ENCODE measurements at places on chromosomes 5 and 9.

GRCh38 chr5:151935135-151935695, 10.6 kb upstream of the GLRA1 start:
- DNase-seq = no peak

- no peak for DNase-seq
Observed at GRCh38 chr5:5467737-5468136, 45.3 kb downstream of the ICE1 start.

GRCh38 chr9:136791516-136792276, 552 bp downstream of the TMEM141 start:
- peak; percentile 79 for DNase-seq

DNA sequence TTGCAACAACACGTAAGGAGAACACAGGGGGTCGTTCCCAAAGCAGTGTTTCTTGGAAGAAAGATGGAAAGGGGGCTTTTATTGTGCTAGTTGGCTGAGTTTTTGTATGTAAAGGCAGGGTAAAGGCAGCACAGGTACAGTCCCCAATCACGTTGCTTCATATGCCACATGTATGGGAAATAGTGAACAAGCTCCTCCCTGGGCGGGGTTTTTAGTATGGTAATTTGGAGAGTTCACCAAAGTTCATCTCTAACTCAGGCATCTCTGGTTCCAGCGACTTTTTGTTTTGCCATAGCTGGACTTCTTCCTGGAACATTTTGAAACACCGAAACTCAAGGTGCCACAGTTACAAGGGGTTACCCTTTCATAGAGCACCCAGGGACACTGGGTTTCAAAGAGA, 133.9 kb downstream of the CAAP1 start:
- no peak for DNase-seq

DNA sequence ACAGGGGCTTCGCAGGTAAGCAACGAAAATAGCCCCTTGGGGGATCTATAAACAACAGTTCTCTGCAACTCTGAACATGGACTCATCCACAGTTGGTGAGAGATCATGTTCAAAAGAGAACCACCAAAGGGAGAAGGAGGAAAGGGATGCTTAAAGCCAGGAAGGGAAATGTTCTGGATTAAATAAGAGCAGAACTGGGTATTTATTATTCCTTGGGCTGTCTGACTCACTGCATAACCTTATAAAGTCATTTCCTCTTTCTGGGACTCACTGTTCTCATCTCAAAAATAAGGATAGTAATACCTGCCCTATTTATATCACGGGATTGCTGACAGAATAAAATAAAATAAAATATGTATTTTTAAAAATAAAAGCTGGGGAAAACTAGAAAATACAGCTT, 11.2 kb upstream of the MARCHF3 start:
- peak; percentile 32 for DNase-seq

Data from LoVo (cell line).